ENCODE measurements at places on chromosomes 1 and 21. TPM values are rescaled to one million over a fixed set of nuclear protein-coding genes. Genes with fewer than 3 reads are reported as not detected.

The NTNG1 gene
- not detected for polyA plus RNA-seq

The LCK gene
- polyA plus RNA-seq = 3.1 TPM

The MLLT11 gene
- 0.14 TPM for polyA plus RNA-seq

The SDHB gene
- polyA plus RNA-seq = 136 TPM

The PADI2 gene
- polyA plus RNA-seq = not detected

The DMRTA2 gene
- polyA plus RNA-seq = not detected

The CFAP107 gene
- polyA plus RNA-seq = not detected

The CD1E gene
- polyA plus RNA-seq = not detected

The MEX3A gene
- polyA plus RNA-seq = 9.1 TPM

The FAM151A gene
- 0.25 TPM for polyA plus RNA-seq

The ZBTB17 gene
- 17.0 TPM for polyA plus RNA-seq

DNA sequence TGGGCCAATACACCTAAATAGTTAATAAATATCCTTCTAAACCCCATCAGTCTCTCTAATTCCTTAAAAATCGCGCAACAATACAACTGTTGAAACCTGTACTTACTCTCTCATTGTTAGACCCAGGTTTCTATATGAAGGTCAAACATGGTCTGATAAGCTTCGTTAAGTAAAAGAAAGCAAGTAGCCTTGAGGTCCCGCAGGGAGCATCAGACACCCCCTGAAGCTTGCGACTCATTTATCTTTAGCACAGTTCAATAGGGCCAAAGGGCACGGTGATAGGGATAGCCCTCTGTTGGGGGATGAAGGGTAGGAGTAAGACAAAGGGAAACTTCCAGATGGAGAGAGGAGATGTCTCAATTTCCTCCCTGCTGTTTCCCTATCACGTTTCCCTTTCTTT, 27.3 kb upstream of the THEM4 start:
- peak; percentile 2 for DNase-seq

GRCh38 chr1:21126324-21126723, 50.4 kb downstream of the EIF4G3 start:
- peak; percentile 67 for DNase-seq

GRCh38 chr21:28437061-28437460, 555.6 kb downstream of the LTN1 start:
- no peak for DNase-seq

DNA sequence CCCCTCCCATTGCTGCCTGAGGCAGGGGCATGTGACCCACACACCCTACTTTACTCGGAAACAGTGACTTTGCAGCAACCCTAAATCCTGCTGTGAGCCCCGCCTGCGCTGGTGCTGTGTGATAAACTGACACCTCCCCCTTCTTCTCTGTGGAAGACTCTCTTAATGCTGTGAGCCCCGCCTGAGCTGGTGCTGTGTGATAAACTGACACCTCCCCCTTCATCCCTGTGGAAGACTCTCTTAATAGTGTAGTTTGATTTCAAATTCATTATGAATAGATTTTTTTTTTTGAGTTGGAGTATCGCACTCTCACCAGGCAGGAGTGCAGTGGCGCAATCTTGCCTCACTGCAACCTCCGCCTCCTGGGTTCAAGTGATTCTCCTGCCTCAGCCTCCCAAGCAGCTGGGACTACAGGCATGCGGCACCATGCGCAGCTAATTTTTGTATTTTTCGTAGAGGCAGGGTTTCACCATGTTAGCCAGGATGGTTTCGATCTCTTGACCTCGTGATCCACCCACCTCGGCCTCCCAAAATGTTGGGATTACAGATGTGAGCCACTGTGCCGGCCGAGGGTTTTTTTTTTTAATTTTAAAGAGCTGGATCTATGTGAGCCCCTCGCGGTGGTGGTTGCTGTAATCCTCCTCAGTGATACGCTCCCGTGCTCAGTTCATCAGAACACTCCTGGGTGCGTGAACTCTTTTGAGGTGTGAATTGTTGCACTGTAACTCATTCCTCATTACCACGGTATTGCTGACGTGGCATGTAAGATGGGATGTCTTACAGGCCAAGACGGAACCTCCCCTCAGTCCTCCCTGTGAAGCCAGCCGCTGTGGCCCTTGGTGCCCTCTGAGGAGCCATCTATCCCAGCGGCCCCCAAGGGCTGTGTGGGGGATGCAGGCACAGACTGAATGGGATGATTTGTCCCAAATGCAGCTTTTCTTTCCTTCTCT, 60.3 kb downstream of the GALNT2 start:
- no peak for DNase-seq

DNA sequence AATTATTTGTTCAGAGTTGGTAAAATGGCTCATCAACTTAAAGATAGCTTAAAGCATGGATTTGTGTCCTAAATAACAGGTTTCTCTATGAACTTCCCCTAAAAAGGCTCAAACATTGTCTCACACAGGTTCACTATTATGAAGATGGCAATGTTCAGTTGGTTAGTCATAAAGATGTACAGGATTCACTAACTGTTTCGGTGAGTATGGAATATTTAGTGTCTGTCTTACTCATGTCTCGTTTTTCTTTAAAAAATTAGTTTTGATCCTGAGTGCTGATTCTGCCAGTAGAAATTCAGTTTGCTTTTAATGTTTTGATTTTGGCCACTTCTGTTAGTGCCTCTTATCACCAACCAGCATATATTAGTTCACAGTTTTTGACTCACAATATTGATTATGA, 7.5 kb upstream of the MOV10 start:
- DNase-seq = no peak

DNA sequence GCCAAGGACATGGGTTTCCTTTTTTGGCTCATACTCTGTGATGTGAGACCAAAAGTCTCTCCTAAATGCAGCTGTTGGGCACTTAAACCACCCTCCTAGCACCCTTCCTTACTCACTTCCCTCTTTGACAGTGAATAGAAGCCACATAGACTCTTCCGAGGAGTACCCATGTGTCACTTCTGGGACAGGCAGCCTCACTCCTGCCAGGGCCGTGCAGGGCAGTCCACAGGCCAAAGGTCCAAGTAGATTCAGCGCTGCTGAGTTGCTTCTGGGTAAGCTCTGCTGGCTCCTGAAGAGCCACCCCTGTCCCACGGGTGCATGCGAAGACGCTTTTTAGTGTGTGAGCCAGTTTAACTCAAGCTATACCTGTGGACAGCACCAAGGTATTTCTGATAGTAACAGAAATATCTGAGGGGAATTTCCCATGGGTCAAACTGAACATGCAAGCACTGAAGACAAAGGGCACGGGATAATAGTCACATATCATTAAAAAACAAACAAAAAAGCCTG, 36.8 kb upstream of the BMP8B start:
- no peak for DNase-seq

DNA sequence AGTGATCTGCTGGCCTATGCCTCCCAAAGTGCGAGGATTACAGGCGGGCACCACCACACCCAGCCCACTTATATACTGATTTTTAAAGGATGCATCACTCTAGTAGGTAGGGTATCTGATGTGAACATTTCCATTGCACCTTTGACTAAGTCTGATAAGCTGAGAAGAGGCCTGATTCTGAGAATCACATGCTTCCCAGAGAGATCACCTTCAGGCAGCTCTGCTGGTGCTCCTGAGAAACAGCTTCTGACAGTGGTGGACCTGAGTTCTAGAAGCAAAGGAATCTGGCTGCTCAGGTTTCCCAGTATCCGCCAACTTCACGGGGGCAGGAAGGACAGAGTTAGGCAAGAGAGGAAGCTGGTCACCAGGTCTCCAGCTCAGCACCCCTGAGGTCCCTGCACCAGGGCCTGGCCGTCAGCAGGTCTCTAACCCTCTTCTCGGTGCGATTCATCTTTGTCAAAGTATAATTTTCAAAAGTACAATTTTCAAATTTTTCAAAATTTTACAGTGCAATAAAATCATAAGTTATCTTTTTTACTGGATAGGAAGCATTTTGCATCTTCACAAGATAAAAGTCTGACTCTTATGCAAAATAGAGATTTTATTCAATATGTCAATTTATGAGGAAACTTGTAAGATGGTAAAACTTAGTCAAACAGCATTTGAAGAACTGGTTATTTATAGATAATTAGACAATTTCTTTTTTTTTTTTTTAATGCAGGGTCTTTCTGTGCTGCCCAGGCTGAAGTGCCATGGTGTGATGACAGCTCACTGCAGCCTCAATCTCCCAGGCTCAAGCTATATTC, 25.8 kb upstream of the MPZL1 start:
- DNase-seq = no peak

DNA sequence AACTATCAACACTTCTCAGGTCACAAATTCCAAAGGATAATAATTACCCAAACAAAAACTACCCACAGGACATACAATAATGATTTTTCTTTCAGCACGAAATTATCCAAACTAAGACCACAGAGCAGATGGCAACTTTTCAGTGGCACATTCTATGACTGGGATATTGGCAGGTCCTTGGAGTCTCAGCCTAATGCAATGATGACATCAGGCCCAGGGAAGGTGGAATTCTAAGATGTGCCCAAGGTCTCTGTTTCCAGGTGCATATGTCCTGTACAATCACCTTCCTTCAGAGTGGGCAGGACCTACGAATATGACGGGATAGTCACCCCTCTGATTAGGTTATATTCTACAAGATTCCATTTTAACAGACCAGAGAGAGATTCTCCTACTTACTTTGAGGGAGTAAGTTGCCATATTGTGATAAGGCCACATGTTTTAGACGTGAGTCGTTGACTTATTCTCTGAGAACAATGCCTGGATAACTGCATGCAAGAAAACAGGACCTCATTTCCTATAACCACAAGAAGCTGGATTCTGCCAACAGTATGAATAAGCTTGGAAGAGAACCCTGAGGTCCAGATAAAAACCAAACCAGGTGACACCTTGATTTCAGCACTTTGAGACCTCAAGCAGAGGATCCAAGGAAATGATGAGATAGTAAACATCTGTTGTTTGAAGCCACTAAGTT, 69.9 kb downstream of the ZC3H11B start:
- no peak for DNase-seq

GRCh38 chr1:206556750-206557635, 49.7 kb downstream of the RASSF5 start:
- no peak for DNase-seq

DNA sequence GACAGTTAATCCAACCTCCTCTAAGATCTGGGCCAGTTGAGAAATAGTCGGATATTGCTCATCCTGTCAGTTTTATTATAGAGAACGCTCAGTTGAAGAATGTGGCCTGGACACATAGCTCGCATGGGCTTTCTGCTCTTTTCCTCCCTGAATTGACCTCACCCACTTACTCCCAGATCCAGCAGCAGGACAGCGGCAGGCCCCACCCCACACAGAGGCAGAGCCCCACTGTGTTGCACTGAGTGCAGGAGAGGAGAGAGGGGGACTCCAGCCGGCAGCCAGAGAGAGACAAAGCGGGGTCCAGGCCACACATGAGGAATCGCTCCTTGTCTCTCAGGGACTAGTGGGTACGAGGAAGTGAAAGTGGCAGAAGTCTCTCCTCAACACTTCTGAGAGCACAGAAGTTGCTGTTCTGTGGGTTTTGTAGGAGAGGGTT, 78.6 kb downstream of the LAMC1 start:
- DNase-seq = no peak

DNA sequence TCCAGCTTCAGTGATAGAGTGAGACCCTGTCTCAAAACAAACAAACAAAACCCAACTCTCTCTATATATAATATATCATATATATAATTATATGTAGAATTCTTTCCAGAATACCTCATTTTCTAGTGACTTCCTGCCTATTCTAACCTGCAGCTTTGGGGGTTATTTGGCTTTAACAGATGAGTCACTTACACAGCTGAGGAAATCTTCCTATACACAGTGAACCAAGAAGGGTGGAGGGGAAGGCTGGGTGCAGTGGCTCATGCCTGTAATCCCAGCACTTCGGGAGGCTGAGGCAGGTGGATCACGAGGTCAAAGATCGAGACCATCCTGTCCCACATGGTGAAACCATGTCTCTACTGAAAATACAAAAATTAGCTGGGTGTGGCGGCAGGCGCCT, 9.2 kb downstream of the RAB29 start:
- no peak for DNase-seq

GRCh38 chr21:45104560-45104959, 30.2 kb downstream of the ADARB1 start:
- DNase-seq = no peak

- DNase-seq = peak; percentile 71
Observed at GRCh38 chr1:94884106-94884505, 42.8 kb downstream of the CNN3 start.

- DNase-seq = no peak
Observed at GRCh38 chr21:42503711-42504110, 7.7 kb upstream of the RSPH1 start.

DNA sequence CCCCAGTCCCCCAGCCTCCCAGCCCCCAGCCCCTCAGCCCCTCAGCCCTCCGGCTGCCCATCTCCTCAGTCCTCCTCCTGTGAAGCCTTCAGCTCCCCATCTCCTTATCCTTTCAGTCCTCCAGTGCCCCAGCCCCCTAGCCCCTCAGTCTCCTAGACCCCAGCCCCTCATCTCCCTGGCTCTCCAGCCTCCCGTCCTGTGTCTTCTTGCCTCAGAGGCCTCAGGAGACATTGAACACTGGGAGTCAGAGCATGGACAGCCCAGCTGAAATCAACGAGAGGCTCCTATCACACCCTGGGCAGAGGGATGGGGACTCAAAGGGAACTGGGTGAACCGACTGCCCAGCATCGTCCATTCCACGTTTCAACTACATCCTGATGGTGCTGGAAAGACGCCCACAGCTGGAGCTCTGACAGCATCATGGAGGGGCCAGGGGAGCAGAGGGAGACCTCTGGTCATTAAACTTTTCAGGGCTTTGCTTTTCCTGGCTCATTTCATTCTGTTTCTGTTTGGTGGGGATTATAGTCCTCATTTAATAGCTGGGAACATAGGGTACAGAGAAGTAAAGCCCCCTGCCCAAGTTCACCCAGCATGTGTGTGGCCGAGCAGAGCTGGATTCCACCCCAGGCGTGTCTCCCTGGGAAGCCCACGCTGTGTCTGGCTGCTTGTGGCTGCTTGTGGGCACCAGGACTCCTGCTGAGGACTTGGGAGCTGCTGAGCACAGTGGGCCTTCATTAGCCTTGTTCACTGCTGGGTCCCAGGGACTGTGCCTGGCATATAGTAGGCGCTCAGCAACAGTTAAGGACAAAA, 396.7 kb downstream of the PTPRU start:
- no peak for DNase-seq

DNA sequence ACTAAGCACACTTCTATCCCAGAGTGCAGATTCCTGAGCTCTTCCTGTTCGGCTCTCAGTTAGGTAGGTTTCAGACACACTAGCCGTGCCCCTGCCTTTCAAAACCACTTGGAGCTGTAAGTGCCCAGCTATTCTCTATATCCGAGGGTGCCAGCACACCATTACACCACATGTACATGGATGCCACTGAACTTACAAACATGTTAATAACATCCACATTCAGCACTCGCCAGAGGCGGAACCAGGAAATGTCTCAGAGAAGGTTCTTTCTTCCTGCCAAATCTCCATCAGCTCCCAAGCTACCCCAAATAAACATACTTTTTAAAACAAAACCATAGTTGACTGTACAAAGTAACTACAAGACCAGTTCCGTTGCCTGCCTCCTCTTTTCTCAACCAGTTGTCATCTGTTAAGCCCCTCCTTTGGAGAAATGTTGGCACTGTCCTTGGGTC, 78.4 kb upstream of the CTTNBP2NL start:
- DNase-seq = no peak
